ENCODE measurements at places on chromosomes 12 and 14.

DNA sequence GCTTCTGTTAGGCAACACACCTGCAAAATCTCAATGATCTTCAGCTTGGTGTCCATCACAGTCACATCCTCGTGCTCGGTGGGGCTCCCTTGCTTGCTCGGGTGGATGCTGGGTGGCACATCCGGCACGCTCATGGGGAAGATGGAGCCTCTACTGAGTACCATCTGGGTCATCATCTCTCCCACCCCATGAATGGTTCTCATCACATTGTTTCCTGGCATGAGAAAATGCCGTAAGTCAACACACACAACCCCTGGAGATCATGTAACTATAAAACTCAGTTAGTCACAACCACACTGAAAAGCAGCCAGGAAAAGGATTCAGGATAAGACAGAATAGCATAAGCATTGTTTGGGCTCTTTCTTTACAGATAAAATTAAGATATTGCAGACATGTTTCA lies 201.1 kb downstream of the ITPR2 start:
- no peak for DNase-seq

- DNase-seq, result no peak
Observed at GRCh38 chr12:76680940-76681339, 83.0 kb upstream of the ZDHHC17 start.

DNA sequence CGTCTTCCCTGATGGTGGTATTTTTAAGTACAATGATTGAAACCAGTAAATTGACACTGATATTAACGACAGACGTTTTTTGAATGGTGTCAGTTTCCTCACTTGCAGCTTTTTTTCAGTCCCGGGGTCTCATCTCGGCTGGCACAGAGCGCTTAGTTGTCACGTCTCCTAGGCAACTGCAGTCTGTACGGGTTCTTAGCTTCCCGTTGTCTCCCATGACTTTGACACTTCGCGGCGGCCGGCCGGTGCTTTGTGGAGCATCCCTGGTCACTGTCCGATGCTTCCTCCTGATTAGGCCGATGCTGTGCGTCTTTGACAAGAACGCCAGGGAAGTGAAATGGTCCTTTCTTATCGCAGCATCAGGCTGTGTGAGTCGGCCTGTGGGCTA lies 67.4 kb downstream of the ADGRD1 start:
- DNase-seq, result no peak

DNA sequence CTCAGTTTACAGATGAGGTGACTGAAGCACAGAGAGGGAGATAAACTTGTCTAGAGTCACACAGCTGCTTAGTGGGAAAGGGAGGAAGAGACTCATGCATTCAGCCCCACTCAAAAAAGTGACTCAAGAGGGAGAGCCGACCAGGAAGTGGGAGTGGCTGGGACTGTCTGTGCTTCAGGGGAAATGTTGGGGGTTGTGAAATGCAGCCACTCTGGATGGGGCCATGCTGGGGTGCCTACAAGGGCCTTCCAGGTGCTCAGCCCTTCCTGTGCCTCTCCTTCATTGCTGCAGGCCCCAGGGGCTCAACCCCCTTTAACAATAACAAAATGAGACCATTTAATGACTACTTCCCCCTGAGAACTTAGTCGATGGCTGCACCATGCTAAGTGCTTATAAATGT lies 41.8 kb downstream of the CACNA1C start:
- peak; percentile 12 for DNase-seq

DNA sequence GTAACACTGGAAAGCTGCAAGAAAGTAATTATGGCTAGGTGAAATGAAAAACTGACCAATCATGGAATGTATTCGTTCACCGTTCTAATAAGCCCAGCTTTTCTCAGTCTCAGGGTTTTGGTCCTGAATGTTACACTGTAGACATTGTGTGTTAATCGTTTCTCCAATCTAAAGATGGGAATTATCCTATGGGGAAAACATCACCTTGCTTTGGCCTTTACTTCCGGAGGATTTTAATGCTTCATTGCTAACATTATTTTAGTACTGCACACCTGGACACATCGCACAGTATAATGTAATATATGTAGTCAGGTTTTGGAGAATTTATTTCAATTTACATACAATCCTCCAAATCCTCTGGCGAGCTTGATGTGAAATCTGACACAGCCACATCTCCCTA lies 1.2 kb upstream of the TRHDE start:
- DNase-seq, result no peak

GRCh38 chr12:90909069-90909770 lies 45.8 kb downstream of the CCER1 start:
- DNase-seq, result peak; percentile 5

- DNase-seq, result peak; percentile 31
Observed at GRCh38 chr14:102020058-102020971, 55.9 kb downstream of the DYNC1H1 start.

- DNase-seq, result no peak
Observed at GRCh38 chr12:607541-608001, 55.7 kb downstream of the NINJ2 start.

- DNase-seq, result no peak
Observed at GRCh38 chr12:130764475-130765185, 48.5 kb upstream of the RIMBP2 start.

DNA sequence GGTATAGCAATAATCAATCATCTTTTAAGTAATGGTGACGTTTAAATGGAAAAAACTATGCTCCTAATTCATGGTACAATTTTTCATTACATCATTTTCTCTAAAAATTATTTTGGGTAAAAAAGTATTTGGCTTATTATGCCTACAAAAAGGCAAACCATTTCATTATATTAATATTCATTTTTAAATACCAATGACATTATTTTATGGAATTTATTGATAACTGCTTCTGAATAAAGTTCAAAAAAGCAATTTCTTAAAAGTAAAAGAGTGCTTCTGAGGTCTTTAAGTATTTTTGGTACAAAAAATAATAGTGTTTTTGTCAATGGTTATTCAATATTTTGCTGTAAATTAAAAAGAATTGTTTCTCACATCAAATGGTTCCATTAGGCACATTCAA lies 12.2 kb downstream of the SLC38A2 start:
- DNase-seq, result no peak

- DNase-seq, result no peak
Observed at GRCh38 chr12:117114784-117115183, 15.6 kb upstream of the TESC start.

DNA sequence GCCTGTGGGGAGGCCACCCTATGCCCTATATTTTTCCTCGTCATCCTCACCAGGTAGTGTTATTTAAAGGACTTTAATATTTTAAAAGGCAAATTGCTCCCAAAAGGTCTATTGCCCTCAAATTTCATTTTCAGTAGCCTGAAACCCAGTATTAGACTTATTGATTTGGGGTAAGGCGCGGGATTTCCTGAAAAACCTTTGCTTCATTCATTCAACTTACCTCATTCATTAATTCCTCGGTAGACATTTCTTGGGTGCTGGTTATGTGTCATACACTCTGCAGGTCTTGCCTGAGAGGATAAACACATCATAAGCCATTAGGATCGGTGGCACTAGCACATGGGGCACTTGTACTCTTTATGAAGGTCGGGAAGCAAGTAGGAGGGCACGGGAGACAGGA lies 99.2 kb downstream of the ARF6 start:
- DNase-seq, result no peak

DNA sequence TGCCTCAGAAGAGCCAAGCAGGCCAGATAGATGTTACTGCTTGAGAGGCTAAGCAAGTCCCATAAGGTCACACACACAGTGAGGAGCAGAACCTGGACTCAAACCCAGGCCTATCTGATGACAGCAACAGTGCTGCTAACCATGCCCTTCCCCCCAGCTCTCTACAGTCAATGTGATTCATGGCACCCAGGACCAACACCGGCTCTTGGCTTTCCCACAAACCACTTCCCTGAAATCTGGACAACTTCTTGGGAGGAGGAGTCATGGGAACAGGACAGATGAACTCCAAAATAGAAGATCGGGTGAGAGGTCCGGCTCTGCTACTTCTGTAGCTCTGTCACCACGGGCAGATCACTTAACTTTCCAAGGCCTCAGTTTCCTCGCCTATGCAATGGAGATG lies 716 bp upstream of the PTGDR start:
- DNase-seq, result no peak

DNA sequence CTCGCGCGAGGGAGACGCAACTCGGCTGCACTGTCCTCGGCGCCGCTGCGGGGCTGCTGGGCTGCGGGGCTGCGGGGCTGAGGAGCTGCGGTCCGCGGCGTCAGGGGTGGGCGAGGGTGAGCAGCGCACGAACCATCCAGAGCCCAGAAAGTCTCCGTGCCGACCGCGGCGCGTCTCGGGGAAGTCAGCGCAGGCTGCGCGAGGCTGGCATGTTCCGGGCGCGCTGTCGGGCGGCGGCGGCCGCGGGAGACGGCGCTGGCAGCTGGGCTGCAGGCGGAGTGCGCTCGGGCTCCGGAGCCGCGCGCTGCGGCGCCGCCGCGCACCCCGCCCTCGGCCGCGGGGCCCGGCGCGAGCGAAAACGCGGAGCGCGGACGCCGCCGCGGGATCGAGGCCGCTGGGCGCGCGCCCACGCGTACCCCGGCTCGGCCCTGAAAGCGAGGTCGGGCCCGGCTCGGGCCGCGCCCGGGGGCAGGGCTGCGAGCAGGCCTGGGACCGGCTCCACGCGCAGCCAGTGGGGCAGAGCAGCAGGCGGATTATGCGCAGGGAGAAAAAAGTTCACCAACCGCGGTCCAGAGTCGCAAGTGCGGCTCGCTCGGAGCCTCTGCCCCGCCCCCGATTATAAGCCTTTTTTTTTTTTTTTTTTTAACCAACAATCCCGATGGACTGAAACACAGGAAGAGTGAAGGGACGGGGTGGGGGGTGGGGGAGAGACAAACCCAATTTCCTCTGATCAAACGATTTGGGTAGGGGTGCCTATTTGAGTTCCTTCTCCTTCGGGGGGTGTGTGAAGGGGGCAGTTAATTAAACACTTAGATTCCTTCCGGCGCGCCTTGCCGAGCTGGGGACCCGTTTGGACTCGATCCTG lies at the start of gene PRICKLE1:
Gene PRICKLE1 (minus strand): TSS at position 282 of the 865 bp plus-strand sequence. CDS start 117,230 bp downstream, outside the sequence.
- DNase-seq, result no peak

DNA sequence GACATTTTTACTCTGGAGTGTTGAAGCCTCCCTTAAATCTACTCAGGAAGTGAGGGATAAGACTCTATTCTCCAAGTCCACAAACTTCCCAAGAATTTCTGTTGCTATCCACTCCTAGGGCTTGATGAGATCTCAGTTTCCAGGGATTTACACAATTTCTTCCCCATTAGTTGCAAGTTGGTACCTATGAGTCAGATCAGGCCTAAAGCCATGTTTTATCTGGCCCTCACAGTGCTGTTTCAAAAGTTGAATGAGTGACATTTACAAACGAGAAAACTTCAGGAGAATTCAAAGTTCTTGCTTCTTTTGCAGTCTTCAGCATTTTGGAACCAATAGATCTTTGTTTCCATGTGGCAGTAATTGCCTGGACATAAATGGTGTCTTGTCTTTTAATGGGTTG lies 156.4 kb upstream of the SYT10 start:
- DNase-seq, result no peak

- DNase-seq, result no peak
Observed at GRCh38 chr12:102379346-102380162, 100.8 kb downstream of the IGF1 start.

- no peak for DNase-seq
Observed at GRCh38 chr12:27246774-27247173, 2.7 kb downstream of the STK38L start.

DNA sequence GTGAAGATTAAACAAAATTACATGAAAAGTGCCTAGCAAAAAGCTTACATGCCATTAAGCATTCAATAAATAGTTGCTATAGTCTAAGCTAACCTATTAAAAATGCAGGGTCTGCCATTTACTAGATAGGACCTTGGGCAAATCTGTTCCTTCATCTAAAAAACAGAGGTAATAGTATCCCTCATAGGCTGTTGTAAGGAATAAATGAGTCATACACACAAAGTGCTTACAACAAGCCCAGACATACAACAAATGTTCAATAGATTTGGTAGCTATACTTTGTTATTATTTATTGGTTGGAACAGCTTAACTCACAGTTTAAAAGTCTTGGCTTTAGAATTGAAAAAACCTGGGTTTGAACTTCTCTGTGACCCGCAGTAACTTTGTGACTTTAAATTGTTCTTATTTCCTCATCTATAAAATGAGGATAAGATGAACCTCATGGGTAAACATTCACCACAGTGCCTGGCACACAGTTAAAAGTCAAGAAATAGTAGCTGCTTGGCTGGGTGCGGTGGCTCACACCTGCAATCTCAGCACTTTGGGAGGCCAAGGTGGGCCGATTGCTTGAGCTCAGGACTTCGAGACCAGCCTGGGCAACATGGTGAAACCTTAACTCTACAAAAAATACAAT lies 24.7 kb downstream of the HEATR5A start:
- DNase-seq, result no peak

All from DND-41 (cell line).